ENCODE measurements at places on chromosomes 7 and 10.

DNA sequence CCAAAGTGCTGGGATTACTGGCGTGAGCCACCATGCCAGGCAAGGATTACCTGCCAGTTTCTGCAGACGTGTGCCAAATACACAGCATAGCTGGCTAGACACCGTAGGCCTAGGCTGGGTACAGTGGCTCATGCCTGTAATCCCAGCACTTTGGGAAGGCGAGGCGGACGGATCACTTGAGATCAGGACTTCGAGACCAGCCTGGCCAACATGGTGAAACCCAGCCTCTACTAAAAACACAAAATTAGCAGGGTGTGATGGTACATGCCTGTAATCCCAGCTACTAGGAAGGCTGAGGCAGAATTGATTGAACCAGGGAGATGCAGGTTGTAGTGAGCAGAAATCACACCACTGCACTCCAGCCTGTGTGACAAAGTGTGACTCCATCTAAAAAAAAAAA is 868 bp downstream of the RFC2 start:
- DNase-seq: no peak

- DNase-seq: no peak
Observed at GRCh38 chr10:101224060-101224909, 5.0 kb downstream of the LBX1 start.

GRCh38 chr10:92699518-92700381 is 10.0 kb downstream of the HHEX start:
- DNase-seq: peak; percentile 67

DNA sequence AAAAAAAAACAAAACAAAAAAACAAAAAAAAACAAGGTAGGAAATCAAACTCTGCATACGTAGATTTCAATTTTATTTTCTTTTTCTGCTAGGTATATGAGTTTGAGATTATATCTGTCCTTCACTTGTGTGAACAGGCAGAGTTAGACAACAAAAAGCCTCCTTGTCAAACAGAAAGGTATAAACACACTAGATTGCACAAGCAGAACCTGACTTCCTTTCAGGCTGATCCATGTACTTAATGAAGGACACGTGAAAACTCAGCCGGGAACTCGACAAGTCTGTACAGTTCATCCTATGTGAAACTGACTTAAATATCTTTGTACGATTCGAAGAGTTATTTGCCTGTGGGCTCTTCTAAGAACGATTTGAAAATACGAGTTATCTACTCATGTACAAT is 254.1 kb downstream of the ARL4A start:
- no peak for DNase-seq

DNA sequence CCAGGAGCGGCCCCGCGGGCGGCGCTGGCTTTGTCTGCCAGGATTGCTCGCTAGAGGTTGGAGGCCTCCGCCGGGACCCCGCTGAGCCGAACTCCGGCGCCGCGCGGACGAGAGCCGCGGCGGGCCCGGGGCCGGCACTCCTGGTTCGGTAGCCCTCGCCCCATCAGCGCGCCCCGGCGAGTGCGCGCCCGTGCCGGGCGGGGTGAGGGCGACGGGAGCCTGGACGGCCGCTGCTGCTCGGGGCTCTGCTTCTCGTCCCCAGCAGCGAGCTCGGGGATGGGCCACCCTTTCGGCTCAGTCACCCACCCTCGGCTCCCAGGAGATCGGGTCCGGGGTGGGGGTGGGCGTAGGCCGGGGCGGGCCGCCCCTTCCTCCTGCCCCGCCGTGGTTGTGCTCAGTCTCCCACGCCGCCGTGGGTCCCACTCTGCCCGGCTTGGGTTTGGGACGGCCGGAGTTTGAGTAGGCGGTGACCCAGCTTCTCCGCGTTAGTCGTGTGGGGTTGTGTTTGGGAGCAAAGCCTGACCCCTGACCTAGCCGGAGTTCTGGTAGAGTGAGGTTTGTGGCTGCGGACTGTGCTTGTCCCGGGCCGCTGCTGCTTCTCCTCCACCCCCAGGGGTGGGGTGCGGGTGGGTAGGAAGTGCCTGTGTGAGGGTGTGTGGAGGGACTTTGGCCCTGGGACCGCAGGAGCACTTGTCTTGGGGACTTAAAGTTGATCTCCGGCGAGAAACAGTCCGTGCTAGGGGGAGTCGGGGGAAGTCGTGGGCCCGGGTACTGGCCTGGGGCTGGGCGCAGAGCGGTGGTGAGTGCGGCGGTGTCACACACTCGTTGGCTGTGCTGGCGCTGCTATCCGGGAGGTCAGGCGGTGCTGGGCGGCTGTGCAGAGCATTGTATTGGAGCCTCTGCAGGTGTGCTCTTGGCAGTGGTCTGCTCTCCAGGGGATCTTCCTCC is 677 bp downstream of the TSPAN14 start:
- DNase-seq: peak; percentile 24

- no peak for DNase-seq
Observed at GRCh38 chr7:44093102-44093641, 10.8 kb upstream of the POLM start.

GRCh38 chr7:135862586-135863340 is 114.2 kb upstream of the FAM180A start:
- no peak for DNase-seq

- no peak for DNase-seq
Observed at GRCh38 chr7:27198138-27198841, 1.6 kb downstream of the HOXA13 start.

- DNase-seq: no peak
Observed at GRCh38 chr7:6691103-6691502, 15.6 kb downstream of the ZNF12 start.

- DNase-seq: no peak
Observed at GRCh38 chr10:73086816-73087215, 9.8 kb downstream of the P4HA1 start.
